ENCODE measurements at places on chromosomes 2 and 18.

- peak; percentile 37 for DNase-seq
Observed at GRCh38 chr2:135913727-135914365, 37.6 kb upstream of the MCM6 start.

GRCh38 chr2:103232865-103233264 lies 471.0 kb downstream of the TMEM182 start:
- no peak for DNase-seq

DNA sequence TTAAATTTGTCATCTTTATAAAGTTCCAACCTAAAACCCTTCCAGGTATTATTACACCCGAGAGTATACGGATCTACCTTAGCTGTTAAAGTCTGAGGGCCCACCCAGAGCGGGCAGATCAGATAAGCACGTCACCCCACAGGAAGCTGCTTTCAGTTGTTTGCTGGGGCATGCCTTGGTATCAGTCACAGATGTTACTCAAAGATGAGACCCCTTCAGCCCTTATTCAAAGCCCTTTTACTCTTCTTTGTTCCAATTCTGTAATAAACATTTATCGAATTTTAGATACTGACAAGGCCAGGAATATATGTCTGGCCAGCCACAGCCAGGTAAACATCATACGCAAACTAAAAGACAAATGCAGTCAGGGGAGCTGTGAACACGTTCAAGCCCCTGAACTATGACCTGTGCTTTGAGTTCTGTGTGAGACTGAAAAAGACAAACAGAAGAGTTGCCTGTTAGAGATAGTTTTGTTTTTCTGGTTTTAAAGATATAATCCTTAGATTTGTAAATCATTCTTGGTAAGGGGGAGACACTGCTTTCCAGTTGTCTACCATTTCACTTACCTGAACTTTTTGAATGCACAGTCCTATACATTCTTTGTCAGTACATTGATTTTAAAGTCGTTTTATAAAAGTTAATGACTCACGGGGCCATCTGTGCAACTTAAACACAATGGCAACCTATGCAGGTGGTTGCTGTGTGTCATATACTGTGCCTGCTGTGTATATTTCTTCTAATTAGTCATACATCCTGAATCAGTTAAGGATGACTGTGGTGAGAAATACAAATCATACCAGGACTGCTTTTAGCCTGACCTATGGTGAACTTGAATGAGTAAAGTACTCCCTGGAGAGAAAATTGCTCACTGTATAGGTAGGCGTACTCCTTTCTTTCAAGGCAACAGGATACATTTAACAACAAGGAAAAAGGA lies 100.5 kb upstream of the ITPRID2 start:
- no peak for DNase-seq

DNA sequence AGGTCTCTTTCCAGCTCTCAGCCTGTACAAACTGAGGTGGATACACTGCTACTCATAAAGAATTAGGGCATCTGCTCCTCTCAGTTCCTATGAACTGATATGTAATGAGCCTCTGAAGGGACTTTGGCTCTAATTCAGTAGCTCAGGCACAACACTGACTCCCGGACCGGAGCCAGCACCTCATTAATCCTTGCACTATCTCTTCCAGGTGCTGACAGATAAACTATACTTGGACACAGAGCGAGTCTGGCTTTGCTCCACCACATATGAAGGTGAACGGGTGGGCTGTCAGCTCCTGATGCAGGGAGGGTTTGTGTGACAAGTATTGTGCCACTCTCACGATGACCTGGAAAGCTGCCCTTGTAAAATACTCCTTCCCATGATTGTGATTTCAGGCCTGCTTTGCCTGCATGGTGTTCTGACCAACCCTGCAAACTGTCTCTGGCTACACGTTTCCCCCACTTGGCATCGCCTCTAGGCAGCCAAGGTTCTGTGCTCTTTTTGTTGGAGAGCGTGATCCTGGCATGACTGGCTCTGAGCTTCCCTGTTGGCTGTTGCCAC lies 111.6 kb upstream of the LMAN1 start:
- no peak for DNase-seq

GRCh38 chr2:72494392-72494791 lies 331.4 kb downstream of the EXOC6B start:
- DNase-seq = no peak

DNA sequence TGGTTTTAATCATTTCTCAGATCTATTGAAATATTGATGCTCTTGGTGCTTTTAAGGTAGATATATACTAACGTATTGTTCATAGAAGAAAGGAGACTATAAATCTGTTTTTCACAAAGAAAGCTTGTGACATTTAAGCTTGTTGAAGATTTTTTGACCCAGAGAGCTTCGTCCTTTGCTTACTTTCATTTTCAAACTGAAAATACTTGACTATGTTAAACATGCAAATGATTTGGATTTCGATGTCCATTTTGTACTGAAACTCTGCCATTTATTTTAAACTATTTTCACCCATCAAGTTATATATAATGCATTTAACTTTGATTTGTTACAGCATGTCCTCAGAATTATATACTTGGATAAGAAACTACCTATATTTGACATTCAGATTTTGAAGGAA lies 85.2 kb downstream of the SLC4A10 start:
- DNase-seq = no peak

DNA sequence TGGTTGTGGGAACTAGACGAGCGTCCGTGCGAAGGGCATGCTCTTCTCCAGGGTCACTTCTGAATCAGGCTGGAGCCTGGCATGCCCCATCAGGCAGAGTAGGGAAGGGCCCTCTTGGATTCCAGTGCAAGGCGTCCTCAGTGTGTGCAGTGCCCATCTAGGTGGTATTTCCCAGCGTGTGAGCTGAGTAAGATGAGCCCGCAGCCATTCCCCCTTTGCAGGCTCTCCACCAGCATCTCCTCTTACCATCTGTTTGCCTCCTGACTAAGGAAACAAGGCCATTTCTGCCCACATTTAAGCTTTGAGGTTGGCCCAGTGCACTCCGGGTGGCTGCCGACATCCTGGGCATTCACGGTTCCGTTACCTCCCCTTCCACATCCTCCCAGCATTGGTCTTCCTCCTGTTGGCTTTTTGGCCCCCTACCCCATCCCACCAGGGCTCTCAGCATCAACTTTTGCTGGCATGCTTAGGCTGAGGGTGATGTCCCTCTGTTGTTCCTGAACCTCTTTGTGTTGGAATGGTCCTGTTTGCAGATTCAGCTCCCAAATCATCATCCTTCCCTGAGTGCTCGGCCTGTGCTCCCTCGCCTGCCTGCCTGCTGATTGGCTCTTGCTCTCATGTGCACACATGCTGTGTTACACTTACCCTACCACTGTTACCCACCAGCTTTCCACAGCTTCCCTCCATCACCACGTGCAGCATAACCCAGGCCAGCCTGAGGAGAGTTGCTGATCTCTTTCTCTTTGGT lies 11.8 kb downstream of the CEP68 start:
- no peak for DNase-seq

DNA sequence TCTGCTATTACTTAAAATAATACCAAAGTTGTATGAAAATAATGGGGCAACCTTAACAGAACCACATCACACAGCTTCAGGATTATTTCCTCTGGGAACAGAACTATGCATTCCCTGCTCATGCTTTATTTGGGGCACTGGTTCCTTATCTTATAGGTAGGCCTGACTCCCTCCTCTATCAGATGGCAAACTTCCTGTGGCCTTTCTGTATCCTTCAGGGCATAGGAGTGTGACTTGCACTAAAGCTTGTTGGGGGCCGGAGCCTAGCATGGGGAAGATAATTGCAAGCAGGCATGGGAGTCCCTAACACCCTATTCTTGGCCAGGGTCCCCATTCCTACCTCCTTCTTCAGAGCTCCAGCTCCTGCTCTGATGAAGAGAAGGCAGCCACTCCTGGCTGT lies 167.2 kb upstream of the SERTAD2 start:
- DNase-seq = no peak

DNA sequence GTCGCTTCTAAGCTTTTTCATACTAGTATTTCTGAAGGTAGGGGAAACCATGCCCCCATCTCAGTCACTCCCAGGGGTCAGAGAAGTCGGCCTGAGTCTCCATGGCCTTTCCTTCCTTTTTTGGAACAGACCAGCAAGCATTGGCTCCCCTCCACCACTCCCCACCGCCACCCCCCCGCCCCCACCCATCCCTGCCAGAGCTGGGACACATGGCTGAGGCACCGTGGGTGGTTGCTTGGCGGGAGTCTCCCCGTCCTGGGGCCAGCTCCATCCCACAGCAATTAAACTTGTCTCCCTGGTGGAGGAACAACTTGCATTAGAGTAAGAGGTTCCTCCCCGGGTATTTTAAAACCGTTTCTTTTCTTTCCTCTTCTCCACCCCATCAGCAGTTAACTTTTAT lies 100.8 kb upstream of the TFPI start:
- DNase-seq = peak; percentile 16

- no peak for DNase-seq
Observed at GRCh38 chr18:76874642-76875389, 52.5 kb downstream of the ZNF236 start.

DNA sequence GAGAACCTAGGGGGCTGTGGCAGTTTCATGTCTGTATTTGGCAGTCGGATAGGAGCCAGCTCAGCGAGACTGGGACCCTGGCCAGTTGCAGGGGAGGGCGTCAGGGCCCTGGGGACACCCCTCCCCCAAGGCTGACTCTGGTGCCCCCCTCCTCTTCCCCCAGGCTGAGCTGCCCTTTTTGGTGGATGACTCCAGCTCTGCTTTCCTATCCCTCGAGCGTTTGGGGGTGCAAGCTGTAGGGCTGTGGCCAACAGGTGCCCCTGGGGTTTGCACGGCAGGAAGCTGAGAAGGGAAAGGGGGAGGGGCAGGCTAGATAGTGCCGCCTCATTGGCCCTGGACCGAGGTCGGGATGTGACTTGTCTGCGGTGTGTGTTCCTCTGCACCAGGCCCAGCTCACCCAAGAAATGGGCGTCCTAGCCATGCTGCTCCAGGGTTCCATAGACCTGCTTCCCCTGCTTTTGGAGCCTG lies 26.4 kb downstream of the SPEG start:
- no peak for DNase-seq

GRCh38 chr2:207533461-207534008 lies 3.8 kb downstream of the CREB1 start:
- no peak for DNase-seq

DNA sequence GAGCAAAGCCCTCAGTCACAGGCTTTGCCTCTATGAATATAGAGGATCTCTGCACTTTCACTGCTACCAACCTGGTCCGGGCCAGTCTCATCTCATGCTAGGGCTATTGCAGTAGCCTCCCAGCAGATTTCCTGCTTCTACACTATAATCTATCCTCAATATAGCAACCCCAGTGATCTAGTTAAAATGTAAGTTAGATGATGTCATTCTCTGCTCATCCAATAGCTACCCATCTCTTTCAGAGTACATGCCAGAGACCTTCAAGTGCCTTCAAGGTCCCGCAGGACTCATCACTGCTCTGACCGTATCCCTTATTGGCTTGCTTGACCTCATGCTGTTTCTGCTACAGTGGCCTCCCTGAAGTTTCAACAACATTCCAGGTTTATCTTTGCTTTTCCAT lies 186.3 kb downstream of the LOXHD1 start:
- no peak for DNase-seq

DNA sequence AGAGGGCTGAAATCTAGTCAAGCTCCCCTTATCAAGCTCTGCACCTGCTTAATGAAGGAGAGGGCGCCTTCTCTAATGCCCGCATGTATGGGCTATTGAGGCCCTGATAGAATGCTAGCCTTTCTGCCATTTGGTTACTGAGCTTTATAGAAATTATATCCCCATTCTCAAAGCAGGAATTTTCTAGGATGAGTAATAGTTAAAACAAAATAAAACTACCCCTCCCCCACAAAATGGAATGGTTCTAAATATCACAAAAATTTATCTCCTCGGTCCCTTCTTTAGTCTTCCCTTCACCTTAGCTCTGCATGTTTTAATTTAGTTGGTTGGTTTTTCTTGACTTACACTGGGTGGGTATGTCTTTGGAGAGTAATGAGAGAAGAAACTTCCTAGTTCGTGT lies 37.7 kb downstream of the CD28 start:
- no peak for DNase-seq

DNA sequence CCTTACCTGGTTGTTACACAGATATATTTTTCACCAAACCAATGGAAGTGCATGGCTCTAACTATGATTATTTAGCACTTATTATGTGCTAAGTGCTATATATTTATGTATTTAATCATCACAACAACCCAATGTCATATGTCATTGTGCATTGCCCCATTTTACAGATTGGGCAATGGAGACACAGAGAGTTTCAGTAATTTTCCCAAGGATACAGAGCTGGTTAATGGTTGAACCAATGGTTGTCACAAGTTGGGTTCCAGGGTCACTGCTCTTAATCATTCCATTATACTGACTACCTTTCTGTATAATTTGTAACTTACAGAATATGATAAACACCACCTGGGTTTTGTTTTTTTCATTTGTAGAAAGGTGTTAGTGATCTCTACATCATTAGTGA lies 29.2 kb downstream of the NOSTRIN start:
- no peak for DNase-seq

All from D341Med (cell line).